Activated naive CD4-positive, alpha-beta T cell treated with anti-CD3 and anti-CD28 coated beads for 36 hours (primary cell): ENCODE measurements at places on chromosomes 3 and 15. TPM values are rescaled to one million over a fixed set of nuclear protein-coding genes. Genes with fewer than 3 reads are reported as not detected.

GRCh38 chr3:139308560-139308959 is 35.3 kb upstream of the MRPS22 start:
- no peak for DNase-seq

The IFRD2 gene
- 125 TPM for total RNA-seq

- DNase-seq: no peak
These were observed 28.6 kb downstream of the TFDP2 start for GRCh38 chr3:142120707-142121106.

DNA sequence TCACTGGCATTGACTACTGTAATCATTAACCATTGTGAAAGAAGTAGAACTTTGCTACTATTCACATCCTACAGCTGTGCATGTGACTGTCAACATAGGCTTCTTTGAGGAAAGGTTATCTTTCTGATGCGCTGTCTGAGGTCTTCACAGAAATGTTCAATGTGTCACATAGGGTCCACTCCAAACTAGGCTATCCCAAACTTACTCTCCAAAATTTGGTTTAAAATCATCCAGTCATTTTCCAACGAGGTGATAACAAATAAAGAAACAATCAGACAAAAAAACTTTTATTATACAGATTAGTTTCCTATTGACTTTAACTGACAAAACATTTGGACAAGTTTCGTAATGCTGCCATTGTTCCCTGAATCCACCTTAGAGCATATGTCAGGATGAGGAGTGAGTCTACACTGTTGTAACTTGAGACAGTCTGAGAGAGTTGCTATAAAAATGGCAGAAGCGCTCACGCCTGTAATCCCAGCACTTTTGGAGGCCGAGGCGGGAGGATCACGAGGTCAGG is 511.6 kb downstream of the PLOD2 start:
- no peak for DNase-seq

GRCh38 chr15:68210821-68211655 is 5.9 kb upstream of the CALML4 start:
- DNase-seq: peak; percentile 56

- DNase-seq: peak; percentile 48
These were observed 1.5 kb downstream of the CCK start for GRCh38 chr3:42264399-42265058.

DNA sequence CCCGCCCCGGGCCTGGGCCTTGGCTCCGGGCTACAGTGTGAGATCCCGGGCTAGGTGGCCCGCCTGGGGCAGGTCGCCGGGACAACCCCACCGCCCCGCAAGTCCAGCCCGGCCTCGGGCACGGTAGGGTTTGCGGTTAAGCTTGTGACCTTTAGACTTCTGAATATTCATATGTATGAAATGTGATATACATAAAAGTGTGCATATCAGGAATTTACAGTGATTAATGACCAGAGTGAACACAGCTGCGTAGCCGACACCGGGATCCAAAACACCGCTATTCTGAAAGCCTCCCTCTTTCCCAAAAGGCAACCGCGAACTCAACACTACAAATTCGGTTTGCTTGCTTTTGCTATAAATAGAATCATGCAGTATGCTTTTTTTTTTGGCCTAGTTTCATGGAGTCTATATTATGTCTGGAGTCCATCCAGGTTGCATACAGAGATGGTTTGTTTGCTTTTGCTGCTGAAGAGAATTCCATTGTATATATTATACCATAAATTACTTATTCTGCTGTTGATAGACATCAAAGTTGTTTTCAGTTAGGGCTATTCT is 636 bp upstream of the SNRPA1 start:
- DNase-seq: peak; percentile 16

The FBXO22 gene
- total RNA-seq: 99.6 TPM

GRCh38 chr3:98778852-98779413 is 15.8 kb downstream of the ST3GAL6 start:
- DNase-seq: peak; percentile 7

GRCh38 chr15:63502137-63502766 is 2.1 kb upstream of the USP3 start:
- no peak for DNase-seq

DNA sequence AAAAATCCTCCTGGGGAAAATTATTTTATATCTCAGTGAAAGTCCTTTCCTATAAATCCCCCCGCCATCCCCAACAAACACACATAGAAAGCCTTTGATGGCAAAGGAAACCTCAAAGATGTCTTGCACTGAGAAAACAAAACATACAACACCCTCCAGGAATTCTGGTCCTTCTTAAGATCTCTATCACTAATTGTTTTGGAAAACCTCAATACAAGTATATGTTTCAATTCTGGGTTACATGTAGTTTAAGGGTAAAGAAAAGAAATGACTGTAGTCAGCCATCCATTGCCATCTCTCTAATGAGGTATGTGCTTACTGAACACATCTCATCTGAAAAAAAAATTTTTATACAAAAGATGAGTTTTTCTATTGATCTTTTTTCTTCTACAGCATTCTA is 97.3 kb downstream of the FSIP1 start:
- no peak for DNase-seq

- peak; percentile 27 for DNase-seq
These were observed 563 bp downstream of the ARL6IP5 start for GRCh38 chr3:69085168-69085832.

- DNase-seq: no peak
These were observed 52.6 kb downstream of the POMGNT2 start for GRCh38 chr3:43053291-43053690.
